Caudate nucleus (tissue), 63 donors: ENCODE measurements at places on chromosomes 4 and X.

DNA sequence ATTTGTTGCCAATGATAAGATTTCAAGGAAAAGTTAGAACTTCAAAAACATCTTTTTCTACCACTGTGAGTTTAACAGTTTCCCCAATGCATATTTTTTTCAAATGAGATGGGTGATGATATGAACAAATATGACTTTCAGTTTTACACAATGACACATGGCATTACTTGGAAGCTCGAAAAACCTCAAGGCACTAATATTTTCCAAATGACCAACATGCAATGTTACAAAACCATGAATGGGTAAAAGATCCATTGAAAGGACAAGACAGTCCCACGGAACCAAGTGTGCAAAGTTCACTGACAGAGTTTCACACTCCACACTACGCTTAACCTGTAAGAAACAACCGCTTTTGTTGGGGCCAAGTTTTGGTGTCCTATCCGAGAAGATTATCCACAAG is 84.5 kb downstream of the CD99L2 start:
- DNase-seq: no peak

DNA sequence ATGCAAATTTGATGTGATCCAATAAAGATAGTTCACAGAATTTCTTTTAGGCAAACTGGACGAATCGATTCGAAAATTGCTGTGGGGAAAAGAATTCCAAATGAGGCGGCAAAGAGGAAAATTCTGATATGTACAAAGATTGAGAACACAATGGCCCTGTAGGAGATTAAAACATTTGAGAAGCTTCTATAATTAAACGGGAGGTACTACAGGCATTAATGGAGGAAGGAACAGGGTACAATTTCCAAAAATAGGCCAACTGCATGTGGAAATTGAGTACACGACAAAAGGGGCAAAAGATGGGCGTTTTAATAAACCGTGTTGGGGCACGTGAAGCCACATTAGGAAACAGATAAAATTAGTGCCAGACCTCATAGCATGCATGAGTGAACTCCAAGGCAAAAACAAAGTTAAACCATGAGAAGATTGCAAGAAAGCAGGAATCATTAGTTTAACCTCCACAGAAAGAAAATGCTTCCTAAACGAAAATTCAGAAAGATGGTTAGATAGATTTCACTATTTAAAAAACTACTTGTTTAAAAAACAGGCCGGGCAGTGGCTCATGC is 68.4 kb downstream of the DHRSX start:
- no peak for DNase-seq

DNA sequence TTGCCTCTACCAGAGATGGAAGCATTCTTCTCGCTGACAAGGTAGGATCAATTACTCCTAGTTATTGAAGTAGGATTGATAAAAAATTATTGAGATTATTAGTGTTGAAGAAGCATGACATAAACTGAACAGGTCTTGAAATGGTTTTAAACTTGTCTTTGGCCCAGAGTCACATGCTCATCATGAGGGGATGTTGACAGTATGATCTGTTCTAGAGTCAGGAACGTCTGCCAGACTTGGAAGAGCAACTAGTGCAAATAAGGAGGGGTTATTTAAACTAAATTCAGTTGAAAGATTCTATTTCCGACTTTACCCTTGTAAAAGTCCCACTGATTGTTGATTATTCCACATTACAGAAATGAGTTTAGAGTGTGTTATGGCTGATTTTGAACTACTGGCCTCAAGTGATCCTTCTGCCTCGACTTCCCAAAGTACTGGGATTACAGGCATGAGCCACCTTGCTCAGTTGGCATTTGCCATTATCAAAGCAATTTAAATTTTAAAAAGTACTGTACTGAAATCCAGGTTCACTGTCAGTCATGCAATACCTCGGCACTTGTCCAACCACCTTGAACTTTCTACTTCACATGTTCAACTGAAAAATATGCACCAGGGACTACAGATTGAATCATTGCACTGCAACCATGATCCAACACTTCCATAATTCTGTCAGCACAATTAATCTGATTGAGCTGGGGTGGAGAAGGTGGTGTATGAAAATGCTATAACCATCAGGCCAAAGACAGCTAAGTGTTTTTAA is 19.7 kb downstream of the FABP2 start:
- no peak for DNase-seq

DNA sequence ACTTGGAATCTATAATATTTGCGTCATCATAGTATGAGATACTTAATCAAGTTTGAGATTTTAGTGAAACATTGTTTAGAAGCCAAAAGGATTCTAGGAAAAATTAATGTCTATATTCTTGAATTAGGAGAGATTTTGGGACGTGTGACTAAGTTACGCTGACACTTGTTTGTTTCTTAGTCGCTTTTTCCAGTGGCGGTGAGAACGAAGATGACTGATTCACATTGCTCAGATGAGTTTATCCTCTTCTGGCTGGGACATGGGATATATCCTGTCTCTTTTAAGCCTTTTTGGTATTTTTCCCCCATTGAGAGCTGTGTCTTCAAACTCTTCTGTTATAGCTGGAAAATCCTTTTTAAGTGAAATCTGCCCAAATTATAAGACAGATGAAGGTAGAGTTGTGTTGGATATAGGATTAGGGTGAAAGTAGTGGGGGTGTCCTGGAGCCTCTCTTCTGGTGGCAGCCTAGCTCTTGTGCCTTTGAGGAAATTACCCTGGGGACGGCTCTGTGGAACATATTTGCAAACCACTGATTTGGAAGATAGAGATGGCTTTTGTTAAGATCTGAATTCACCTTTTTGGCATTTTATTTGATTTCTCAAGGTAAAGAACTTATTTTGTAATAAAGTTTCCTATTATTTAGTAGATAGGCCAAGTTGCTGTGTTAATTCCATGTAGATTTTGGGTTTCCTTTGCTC is 49.7 kb downstream of the HTT start:
- no peak for DNase-seq

GRCh38 chr4:177239878-177240277 is 69.8 kb upstream of the NEIL3 start:
- DNase-seq: no peak

- no peak for DNase-seq
Measured at GRCh38 chrX:47358387-47359065, 11.9 kb upstream of the ZNF157 start.

DNA sequence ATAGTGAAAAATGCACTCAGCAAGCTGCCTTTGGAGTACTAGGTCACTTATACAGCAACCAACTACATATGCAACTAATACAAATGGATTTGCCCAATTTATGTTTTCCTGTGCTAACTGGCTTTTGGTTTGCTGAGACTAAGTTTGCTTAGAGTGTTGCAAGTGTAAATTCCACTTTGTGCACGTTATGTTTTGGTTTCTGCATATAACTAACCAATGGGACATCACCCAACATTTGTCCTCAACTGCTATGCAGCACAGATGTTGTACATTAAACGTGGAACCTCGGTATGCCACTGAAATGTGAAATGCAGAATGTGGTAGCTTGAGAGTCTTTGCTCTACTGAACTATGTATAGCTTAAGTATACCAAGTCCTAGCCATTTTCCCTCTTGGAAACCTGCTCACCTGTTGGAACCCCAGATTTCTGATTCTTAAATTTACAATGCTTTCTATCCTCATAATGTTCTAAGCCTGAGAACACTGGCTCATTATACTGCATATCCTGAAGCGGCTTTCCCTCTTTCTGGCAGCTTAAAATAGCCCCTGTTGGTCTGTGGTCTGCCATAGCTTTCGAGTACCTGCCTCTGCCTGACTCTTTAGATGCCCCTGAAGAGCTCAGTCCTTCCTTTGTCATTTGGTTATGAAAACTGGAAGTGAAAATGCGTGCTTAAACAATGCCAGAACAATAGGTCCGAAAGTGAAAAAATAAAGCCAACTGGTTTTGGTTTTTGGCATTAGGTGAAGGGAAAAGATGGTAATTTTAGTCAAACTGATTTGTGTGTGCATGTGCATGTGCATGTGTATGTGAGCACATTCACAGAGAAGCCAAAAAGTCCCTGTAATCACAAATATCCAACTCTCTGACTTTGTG is 158.0 kb downstream of the SH2D1A start:
- no peak for DNase-seq

GRCh38 chr4:72858328-72858727 is 211.2 kb downstream of the COX18 start:
- no peak for DNase-seq

DNA sequence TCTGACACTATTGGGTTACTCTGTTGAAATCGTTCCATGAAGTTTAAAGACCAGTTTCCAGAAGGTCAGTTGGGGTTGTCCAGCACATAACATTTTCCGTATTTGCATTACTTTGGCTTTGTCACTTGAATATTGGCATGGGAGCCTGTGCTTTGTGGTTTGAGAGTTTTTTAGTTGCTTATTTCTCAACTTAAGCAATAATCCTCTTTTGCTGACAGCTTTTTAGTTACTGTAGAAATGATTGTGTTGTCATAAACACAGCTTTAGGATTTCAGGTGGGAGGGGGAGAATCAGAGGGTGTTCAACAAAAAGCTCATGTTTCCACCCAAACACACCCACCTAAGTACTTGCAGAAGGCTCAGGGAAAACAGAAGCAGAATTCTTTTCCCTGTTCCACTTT is 210.7 kb upstream of the TLL1 start:
- no peak for DNase-seq

- no peak for DNase-seq
Measured at GRCh38 chrX:115531818-115532403, 29.1 kb upstream of the PLS3 start.

- no peak for DNase-seq
Measured at GRCh38 chr4:71608678-71609071, 175.2 kb downstream of the GC start.

DNA sequence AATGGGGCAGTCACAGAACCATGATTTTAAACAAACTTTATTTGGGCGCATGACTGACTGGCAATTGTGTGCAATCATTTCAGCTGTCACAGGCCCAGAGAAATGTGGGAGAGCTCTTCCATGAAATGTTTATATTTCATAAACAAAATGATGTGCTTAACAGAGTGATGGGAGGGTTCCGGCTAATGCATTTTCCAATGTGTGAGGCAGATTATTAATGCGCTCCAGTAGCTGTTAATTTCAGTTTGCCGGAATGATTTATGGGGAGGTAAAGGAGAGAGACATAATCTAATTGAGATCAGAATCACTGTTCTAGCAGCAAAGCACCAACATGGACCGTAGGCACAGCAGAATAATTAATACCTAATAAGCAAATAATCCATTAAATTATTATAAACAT is 55.6 kb downstream of the NKX6-1 start:
- DNase-seq: no peak

GRCh38 chr4:9765091-9765490 is 16.3 kb upstream of the DRD5 start:
- no peak for DNase-seq

DNA sequence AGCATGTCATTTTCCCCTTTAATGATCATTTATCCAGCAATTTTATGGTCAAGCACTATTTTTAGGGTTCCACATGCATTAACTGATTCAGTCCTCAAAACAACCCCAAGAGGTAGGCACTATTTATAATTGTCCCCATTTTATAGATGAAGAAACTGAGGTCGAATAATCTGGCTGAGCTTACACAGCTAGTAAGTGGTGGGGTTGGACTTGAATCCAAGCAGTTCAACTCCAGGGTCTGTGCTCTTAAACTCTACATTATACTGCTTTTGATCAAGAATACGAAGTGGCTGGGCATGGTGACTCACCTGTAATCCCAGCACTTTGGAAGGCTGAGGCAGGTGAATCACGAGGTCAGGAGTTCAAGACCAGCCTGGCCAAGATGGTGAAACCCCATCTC is 3.2 kb upstream of the CHRNA9 start:
- DNase-seq: no peak

- DNase-seq: no peak
Measured at GRCh38 chrX:13658602-13659001, 5.7 kb downstream of the TCEANC start.

DNA sequence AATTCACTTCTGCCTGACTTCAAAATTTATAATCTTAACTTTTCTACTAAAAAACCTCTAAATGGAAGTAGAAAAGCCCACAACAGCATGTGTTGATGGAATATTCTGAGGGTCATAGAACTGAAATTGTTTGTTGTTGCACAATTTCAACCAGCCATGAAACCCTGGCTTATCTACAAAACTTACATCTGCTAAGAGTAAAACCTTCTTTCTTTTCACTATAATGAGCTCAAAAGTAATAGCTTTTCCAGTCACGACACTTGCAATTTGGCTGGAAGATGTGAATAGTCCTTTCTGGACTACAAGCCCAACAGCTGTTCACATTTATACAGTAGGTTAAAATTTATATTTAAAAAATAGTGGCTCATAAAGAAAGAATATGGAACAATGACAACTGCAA is 250.0 kb downstream of the GPAT3 start:
- DNase-seq: no peak

- no peak for DNase-seq
Measured at GRCh38 chr4:132592340-132592739, 556.8 kb upstream of the PCDH10 start.

GRCh38 chrX:154724993-154725756 is 25.7 kb downstream of the GAB3 start:
- DNase-seq: no peak

- DNase-seq: no peak
Measured at GRCh38 chr4:162140051-162140683, 23.6 kb downstream of the FSTL5 start.
